DMS79 (cell line): ENCODE measurements at places on chromosomes 16 and 17.
A peak's percentile ranks its signal among the peaks of the same experiment; 100 is the strongest.

GRCh38 chr17:57655553-57655952, 89.5 kb downstream of the CCDC182 start:
- no peak for DNase-seq

GRCh38 chr17:42832213-42832933, 824 bp upstream of the PSME3 start:
- no peak for DNase-seq

DNA sequence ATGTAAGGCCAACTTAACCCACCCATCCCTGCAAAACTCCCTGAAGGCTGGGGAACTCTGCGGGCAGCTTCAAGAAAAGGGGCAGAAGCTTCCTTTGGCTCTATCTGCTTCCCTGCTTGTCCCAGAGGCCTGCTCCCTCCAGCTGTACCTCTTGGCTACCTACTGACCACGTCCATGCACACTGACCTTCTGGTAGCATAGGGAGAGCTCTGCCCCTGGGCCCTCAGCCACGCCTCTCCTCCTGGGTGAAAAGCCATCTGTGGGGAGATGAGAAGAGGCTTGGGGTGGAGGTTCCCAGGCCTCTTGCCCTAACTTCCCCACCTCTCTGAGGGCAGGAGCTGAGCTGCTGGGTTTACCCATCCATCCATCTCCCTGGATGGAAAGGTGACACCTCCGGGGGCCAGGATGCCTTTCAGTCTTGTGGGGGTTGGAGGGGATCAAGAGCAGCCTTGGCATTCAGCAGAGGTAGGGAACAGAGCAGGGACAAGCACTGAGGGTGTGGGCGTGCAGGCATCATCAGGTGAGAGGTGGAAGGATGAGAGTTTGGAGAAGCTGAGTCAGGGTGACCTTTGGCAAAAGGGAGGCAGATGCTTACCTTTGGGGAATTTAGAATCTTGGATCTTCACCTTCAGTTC, 23.4 kb upstream of the MFSD6L start:
- no peak for DNase-seq

DNA sequence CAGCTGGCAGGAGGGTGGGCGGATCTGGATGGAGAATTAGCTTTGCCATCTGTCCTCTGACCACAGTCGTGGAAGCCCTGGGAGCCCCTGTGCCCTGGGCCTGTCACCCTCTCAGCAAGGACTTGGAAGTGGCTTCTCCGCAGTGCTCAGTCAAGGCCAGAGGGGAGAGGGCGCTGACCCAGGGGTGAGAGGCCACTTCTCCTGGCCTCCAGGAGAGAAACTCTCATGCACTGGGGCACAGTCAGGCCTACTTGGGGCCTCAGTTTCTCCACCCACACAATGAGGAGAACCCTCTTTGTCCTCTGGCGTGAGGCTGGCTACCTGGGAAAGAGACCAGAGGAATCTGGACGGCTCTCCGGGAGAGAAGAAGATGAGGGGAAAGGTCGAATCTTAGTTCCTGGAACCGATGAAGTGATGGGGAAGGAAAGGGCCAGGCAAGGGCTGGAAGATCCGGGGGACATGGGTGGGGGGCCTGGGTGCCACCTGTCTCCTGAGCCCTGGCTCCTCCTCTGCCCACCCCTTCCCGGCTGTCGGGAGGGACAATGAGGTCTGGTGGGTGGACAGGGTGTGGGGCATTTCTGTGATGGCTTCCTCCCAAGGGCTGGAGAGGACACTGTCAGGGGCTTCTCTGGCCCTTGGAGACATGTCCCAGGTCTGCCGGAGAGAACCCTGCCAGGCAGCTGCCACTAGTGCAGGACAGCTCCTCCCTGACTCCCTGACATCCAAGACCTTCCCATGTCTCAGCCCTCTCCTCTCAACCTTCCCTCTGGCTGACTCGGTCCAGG, 9.0 kb upstream of the ARHGAP27 start:
- no peak for DNase-seq

DNA sequence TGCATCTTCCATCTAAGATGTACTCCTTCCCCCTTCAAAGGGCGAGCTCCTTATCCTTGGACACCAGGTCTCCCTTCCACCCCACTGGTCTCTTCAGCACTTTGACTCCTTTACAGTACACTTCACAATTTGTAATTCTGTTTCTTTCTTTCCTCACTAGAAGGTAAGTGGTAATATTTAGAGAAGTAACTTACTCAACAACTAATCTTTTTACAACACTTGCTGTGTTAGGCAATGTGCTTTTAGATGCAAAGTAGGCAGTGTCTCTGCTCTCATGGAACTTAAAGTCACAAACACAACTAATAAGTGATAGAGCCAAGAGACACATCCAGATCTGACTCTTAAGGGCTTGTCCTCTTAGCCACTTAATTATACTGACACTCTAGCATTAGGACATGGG, 6.4 kb downstream of the SIAH1 start:
- DNase-seq: no peak

DNA sequence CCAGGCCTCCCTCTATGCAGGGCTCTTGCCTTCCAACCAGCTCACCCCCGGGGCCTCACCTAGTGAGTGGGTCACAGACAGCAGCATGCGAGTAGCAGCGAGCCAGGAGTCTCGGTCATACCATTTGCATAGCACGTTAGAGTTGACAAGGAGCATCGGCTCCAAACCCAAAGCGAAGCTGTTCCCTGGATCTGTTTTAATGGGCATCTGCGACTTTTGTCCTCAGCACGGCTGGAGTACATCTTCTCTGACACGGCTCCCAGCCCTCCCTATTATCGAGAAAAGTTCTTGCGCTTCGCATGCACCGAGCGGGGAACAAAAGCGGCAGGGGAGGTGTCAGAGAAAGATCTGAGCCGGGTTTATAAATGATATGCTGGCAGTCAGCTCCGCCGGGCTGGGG, 253.3 kb downstream of the MAF start:
- DNase-seq: no peak

DNA sequence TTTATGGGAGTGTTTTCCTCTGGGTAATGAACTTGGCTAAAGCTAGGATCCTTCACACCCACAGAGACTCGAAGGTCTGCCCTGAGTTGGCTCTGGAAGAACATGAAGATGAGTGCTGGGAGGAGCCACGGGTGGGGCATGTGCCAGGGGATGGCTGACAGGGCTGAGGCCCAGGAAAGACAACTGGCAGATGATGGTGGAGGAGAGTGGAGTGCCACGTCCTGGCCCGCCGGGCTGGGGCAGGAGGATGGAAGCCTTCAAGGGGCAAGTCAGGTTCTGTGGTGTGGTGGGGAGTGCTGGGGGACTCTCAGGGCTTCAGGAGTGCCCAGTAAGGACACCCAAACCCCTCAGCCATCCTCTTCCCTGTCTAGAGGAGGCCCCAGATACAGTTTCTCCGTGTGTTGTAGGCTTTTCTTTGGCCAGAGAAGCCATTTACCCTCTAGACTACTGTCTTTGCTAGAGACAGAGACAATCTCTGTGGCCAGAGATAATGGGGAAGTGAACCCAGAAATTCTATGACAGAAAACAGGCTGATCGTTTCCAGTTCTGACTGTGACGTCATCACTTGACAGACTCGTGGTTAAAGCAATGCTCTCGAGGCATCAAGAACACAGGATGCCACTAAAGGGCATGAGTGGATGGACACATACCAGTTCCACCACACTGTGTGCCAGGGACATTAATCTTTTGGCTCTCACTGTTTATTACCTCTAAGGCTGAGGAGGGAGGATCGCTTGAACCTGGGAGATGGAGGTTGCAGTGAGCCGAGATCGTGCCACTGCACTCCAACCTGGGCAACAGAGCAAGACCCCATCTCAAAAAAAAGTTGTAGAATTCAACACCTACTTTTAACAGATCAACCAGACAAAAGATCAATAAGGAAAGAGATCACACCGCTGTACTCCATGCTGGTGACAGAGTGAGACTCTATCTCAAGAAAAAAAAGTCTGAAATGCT, 18.6 kb upstream of the SLC5A10 start:
- no peak for DNase-seq

GRCh38 chr17:76452127-76452659, 759 bp downstream of the UBE2O start:
- DNase-seq: no peak

DNA sequence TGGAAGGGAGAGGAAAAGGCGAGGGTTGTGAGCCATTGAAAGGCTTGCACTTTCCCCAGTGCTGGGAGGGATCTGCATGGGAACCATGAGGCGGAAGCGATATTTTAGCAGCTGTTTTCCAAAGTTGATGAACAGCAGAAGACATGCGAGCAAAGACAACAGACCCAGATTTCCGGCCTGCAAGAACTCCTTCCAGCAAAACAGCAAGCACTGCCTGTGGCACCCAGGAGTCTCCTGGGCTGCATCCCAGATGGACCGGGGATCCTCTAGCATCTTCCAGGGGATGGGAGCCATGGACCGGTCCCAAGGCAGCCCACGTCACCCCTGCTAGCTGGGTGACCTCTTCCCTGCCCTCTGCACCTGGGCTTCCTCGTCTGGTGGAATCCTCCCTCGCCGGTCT, 162.8 kb downstream of the IRF8 start:
- DNase-seq: no peak

GRCh38 chr16:89581861-89582563, 6.5 kb downstream of the CPNE7 start:
- no peak for DNase-seq

- DNase-seq: peak; percentile 9
Observed at GRCh38 chr16:87765776-87766484, at the start of gene KLHDC4. TSS of gene KLHDC4 (minus strand) at chr16:87765986. CDS start at chr16:87765890, 96 bp downstream.
